Body of pancreas (tissue), 4 donors: ENCODE measurements at places on chromosomes 13 and 19.

- no peak for DNase-seq
These were observed 12.0 kb upstream of the KCNC3 start for GRCh38 chr19:50341091-50341564.

GRCh38 chr13:94009701-94010100, 469.8 kb downstream of the DCT start:
- no peak for DNase-seq

GRCh38 chr13:97781891-97782305, 171.6 kb upstream of the IPO5 start:
- DNase-seq = no peak

GRCh38 chr19:16036397-16036925, 39.8 kb upstream of the TPM4 start:
- no peak for DNase-seq

GRCh38 chr19:55493645-55494171, 5.5 kb downstream of the SSC5D start:
- no peak for DNase-seq

GRCh38 chr19:17329366-17330261, 5.0 kb downstream of the ANO8 start:
- no peak for DNase-seq

DNA sequence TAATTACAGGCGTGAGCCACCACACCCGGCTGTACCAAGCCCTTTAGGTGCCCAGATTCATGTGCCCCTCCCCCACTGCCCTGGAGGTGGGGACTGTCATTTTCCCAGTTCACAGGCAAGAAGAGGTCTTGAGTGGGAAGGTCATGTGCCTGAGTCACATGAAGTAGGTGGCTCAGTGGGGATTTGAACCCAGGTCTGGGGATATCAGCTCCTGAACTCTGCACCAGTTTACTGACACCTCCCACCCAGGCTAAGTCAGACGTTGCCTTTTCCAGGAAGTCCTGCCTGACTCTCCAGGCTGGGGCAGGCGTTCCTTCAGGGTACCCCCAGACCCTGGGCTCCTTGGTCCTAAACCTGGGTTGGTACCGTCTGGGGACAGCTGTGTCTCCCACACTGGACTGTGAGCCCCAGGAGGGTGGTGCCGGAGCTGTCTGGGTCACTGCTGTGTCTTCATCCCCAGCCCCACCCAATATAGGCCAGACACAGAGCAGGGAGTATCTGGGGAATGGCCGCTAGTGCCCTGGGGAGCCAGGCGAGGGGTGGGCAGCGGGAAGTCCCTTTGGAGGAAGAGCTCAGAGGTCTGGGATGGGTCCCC, 8.6 kb downstream of the VASP start:
- no peak for DNase-seq

DNA sequence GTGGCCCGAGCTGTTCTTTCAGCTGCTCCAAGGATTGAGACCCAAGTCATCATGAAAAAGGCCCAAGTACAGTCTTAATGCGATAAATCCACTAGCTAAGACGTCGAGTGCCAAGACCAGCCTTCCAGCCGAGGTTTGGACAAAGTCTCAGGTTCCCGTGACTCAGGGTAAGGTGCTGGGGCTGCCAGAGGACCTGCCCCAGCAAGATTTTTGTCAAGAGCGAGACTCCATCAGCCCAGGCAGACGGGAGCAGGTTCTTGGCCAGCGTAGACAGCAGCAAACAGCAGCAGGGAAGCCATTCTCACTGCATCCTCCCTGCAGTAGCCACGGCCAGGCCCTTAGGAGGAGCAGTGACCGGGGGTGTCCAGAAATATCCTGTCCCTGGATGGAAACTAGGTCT, 3.4 kb downstream of the FEM1A start:
- no peak for DNase-seq

DNA sequence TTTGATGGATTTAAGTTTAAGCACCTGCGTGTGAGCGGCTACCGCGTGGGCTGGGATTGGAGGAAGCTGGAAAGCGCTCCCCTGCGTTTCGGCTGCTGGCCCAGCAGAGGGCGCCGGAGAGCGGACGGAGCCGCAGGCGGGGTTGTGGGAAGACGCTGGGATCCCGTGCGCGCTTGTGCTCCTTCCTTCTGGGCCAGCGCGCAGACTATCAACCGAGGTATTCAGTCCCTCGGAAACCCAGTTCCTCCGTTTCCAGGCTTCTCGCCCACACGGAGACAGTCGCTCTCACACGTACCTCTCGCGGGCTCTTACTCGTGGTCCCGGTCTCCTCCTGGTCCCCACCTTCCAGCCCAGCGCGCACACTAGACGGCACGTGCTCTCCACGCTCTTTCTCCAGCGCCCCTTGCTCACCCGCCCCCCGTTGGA, 28.8 kb downstream of the EPN1 start:
- peak; percentile 77 for DNase-seq

- peak; percentile 76 for DNase-seq
These were observed 32.7 kb upstream of the DCLK1 start for GRCh38 chr13:36163809-36164308.

- no peak for DNase-seq
These were observed 2.1 kb downstream of the HAMP start for GRCh38 chr19:35284153-35285094.
